ENCODE measurements at places on chromosomes 11 and 22.

DNA sequence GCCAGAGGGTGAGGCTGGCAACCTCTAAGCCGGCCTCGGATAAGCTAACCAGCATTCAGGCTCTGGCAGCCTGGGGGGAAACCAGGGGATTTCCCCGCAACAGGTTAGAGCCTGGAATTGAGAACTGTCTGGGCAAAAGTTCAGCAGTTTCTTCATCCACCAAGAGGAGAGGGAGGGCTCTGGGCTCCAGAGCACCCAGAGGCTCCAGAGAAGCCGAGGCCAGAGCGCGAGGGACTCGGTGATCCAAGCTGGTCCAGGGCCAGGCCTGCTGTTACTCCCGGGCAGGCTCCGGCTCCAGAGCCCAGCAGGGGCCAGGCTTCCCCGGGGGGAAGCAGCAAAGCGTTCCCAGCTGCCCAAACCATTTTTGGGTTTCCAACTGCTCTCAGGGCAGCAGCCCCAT lies 13.3 kb upstream of the SH3BP1 start:
- peak; percentile 68 for DNase-seq

- DNase-seq, result no peak
Observed at GRCh38 chr11:69212798-69213110, 57.0 kb downstream of the SMIM38 start.

DNA sequence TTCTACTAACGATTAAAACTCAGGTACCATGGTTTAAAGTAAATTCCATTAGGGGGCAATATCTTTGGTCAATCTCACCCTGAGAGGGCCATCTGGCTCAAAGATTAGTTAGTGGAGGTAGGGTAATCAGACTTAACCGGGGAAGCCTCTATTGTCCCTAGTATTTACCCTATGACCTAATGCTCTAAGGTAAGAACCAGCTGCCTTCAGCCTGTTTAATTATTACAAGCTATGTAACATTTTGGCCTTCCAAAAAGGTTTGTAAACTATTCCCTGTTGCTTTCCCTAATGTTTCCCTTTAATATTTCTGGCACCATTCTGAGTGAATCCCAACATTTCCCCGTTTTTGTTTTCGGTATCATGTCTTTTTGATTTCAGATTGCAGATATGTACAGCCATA lies 15.1 kb upstream of the GLYATL1 start:
- no peak for DNase-seq

- no peak for DNase-seq
Observed at GRCh38 chr22:22432479-22432878, 76.1 kb downstream of the ZNF280B start.

DNA sequence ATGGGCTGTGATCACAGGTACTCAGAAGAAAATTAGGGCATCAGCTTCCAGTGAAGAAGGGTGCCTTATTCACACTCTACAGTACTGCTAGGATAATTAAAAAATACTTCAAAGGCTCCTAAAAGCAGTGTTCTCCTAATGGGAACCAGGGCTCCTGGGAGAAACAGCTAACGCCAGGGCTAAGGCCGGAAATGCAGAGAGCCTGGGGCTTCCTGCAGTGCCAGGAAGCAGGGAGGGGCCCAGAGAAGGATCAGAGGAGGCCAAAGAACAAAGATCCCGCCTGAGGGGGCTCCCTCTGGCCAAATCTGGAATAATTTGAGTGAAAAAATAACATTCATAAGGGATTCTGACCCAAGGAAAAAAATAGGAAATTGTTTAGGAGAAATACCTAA lies 27.5 kb downstream of the TOLLIP start:
- peak; percentile 32 for DNase-seq

DNA sequence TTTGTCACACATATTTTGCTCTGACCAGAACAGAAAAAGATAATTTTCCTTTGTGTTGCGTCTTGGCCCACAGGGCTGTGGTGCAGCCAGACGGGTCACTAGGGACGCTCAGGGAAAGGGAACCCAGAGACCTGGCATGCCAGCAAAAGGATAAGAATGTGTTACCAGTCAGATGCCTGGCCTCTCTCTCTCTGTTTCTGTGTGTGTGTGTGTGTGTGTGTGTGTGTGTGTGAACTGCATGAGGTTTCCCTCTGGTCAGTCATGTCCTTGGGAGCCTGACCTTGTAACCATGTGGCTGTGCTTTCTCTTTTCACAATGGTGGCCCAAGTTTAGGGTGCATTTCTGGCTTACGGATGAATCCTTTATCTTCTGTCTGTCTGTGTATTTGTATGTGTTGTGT lies 25.4 kb downstream of the CCKBR start:
- DNase-seq, result no peak

GRCh38 chr22:46010207-46010867 lies 33.4 kb upstream of the WNT7B start:
- peak; percentile 33 for DNase-seq

GRCh38 chr22:23397008-23397612 lies 183.0 kb downstream of the IGLL1 start:
- no peak for DNase-seq

DNA sequence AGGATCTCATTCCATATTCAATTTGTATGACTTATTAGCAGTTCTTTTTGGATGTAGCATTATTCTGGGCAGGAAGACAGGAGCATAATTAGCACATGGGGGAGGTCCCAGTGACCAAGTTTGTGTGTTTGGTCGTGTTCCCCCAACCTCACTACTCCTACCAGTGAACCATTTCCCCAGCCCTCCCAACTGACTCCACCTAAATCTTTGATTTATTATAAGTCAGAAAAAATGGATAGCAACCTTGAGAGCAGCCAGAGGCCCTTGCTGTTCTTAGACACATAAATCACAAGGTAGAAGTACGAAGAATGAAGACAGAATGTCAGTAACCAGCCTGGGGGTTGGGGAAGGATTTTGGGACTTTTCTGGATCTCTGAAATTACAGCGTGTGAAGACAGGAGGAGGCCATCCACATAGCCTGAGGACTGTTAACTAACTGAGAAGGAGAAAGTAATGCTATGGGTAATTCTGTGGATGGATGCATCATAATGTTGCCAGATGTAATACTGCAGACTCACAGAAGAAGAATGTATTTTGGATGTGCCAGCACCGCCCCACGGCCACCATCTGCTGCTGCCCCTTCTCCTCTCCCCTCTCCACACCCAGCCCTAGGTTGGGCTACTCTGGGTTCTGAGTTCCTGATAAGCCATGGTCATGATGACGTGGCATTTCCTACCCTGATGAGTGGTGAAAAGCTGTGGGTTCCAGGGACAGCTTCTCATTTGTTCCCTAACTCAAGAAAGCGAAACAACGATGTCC lies 124.3 kb upstream of the TTC12 start:
- peak; percentile 59 for DNase-seq

DNA sequence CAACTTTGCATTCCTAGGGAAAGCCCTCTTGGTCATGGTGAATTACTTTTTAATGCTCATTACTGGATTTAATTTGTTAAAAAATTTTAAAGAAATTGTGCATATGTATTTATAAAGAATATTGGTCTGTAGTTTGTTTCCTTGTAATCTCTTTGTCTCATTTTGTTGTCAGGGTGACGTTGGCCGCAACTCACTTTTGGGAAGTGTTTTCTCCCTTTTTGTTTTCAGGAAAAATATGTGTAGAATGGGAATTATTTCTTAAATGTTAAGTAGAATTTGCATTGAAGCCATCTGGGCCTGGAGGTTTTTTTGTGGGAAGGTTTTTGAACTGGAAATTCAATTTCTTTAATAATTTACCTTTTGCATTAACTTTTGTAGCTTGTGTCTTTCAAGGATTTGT lies 149.1 kb downstream of the UVRAG start:
- no peak for DNase-seq

DNA sequence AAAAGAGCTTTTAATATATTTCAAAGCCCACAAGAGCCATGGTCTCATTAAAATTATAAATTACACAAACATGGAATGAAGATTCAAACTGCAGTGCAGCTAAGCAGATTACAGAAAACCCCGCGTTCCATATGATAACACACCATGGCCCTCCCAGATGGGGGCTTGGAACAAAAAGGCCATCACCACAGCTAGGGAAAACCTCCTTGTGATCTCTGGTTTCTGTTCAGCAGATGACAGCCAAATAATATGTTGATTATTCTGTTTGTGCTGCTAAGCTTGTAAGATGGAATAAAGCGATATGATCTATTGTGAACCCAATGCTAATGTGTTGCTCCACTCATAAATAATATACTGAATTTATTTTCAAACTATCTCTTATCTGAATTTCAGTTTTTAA lies 28.5 kb downstream of the IMMP1L start:
- DNase-seq, result no peak

DNA sequence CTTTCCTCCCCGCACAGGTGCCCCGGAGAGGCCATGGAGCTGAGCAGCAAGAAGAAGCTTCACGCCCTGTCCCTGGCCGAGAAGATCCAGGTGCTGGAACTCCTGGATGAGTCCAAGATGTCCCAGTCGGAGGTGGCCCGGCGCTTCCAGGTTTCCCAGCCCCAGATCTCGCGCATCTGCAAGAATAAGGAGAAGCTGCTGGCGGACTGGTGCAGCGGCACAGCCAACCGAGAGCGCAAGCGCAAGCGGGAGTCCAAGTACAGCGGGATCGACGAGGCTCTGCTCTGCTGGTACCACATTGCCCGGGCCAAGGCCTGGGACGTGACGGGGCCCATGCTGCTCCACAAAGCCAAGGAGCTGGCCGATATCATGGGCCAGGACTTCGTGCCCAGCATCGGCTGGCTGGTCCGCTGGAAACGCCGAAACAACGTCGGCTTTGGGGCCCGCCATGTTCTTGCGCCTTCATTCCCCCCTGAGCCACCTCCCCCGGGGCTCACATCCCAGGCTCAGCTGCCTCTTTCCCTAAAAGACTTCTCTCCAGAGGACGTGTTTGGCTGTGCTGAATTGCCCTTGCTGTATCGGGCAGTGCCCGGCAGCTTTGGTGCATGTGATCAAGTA lies 1.3 kb downstream of the TIGD3 start:
- DNase-seq, result peak; percentile 60

GRCh38 chr11:97048481-97048880 lies 658.7 kb downstream of the JRKL start:
- DNase-seq, result no peak

DNA sequence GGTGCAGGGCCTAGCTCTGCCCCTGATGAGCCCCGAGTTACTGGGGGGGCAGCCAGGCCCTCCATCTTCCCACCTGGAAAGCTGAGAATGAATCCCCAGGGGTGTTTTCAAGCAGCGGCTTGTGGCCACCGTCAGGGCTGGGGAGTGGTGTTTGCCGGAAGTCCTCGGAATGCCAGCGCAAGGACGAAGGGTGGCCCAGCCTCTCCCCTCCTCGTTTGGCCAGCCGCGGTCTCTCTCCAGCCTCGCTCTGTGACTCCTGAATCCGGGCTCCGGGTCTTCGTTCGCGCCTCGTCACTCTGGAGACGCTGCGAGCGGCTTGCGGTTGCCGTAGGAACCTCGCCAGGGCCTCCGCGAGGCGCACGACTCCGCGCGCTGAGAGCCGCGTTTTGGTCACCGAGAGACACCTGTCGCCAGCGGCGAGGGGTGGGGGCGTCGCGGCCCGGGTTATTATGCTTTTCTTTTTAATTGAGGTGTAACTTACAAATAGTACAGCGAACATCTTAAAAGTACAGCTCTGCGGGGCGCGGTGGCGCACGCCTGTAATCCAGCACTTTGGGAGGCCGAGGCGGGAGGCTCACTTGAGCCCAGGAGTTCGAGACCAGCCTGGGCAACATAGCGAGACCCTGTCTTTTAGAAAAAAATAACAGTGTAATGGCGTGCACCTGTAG lies 6.3 kb upstream of the KDELR3 start:
- DNase-seq, result peak; percentile 87

- DNase-seq, result peak; percentile 65
Observed at GRCh38 chr11:8768625-8769333, 86.2 kb downstream of the RPL27A start.

GRCh38 chr11:110757962-110758755 lies 45.9 kb upstream of the ARHGAP20 start:
- DNase-seq, result no peak

DNA sequence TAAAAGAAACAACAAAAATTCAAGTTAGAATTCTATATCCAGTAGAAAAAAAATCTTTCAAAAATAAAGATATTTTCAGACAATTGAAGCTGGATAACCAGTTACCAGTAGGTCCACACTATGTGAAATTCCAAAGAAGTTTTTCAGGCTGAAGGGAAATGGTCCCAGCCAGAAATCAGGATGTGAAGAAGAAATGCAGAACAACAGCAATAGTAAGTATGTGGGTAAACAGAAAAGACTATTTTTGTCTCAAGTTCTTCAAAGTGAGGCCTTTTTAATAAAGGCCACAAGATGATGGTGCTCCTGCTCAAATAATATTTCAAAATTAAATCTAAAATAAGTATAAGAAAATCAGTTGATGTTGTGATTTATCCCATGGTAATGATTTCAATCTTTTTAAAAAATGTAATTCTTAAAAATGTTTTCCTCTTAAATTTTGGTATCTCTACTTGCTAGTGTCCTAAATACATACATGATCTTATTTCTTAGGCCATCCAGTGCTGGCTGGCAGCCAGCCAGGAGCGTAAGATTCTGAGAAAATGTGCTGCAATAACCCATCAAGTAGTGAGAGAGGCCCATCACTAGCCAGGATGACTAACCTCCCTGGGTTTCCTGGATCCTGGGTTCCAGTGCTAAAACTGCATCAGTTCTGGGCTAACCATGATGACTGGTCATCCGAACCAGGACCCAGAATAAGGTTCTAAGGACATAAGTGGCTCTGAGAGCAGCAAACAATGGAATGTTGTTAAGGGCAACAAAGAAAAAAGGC lies 15.6 kb upstream of the UCP3 start:
- DNase-seq, result peak; percentile 74

GRCh38 chr22:44181033-44181911 lies 547 bp downstream of the PARVG start:
- no peak for DNase-seq

DNA sequence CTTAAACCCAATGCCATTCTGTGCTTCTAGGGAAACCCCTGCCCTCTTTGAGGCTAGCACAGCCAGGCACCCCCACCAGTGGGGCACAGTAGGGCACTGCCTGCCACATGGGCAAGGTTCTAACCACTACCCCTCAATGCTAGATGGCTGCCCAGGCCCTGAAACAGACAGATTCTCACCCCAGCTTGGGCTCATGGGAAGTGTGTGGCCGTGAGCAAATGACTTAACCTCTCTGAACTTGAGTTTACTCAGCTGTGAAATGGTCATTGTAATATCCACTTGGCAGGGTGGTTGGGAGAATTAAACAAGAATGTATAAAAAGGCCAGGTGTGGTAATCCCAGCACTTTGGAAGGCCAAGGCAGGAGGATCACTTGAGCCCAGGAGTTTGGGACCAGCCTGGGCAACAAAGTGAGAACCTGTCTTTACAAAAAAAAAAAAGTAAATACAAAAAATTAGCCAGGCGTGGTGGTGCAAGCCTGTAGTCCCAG lies 22.4 kb downstream of the C22orf23 start:
- DNase-seq, result no peak

GRCh38 chr11:102614485-102614884 lies 10.6 kb downstream of the MMP20 start:
- DNase-seq, result no peak

DNA sequence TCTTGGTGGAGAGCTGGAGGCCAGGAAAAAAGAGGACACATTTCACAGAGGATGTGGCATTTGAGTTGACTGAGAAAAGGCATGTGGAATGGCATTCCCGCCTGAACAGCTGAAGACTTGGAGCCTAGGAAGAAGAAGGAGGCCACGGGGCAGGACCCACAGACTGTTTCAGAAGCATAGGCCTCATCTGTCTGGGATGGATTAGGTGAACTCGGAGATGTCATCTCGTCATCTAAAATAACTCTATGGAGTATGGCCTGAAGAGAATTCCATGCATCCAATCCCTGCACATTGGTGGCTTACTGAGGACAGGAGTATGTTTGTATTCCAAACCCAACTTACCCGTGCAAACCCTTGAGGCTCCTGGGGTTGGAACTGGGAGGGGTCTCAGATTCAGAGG lies 16.4 kb downstream of the SPATA19 start:
- DNase-seq, result no peak

- DNase-seq, result no peak
Observed at GRCh38 chr11:120751550-120751949, 240.0 kb downstream of the GRIK4 start.

All from left cardiac atrium (tissue), 4 donors.